ENCODE measurements at places on chromosomes 1 and 21. TPM values are rescaled to one million over a fixed set of nuclear protein-coding genes. Genes with fewer than 3 reads are reported as not detected.

GRCh38 chr1:229344139-229344538, 1.3 kb upstream of the CCSAP start:
- no peak for DNase-seq

GRCh38 chr1:7015022-7015421, 229.8 kb downstream of the CAMTA1 start:
- no peak for DNase-seq

- peak; percentile 60 for DNase-seq
These were observed 164.6 kb downstream of the ACTL8 start for GRCh38 chr1:17919525-17920439.

- DNase-seq = no peak
These were observed 103.5 kb downstream of the NPHP4 start for GRCh38 chr1:5888606-5889211.

KIF21B gene
- 3.0 TPM for polyA plus RNA-seq

DNA sequence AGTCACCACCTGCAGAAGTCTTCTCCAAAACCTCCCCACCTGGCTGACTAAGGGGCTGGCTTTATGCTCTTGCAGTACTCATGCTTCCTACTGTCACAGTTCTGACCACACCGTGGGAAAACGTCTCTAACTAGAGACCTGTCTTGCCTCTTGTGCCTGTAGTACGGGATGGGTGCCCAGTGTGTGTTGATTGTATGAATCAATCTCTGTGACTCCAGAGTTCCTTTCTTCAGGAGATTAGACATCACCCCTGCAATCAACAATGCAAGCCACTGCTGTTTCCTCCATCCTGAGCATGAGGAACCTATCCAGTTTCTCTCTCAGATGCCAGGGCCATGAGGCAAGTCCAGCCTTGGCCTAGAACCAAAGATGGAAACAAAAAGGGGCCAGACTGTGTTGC, 64.1 kb downstream of the LRRN2 start:
- DNase-seq = no peak

DNA sequence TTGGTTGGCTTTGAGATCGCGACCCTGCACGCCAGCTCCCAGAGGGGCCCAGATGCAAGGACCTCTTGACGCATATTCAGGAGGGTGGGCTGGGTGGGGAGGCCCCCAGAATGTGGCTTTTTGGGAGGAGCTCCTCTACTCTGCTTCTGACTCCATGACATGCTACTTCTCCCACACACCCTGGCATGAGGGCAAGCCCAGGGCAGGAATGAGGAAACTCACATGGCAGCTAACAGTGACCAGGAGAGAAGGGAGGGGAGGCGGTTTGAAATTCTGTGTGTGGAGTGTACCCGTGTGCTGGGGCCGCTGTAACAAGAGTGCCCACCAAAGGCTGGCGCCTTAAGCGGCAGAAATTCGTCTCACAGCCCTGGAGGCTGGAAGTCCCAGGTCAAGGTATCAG, 61.3 kb upstream of the GPR153 start:
- DNase-seq = no peak

- DNase-seq = no peak
These were observed 52.4 kb downstream of the PHC2 start for GRCh38 chr1:33378524-33378923.

DNA sequence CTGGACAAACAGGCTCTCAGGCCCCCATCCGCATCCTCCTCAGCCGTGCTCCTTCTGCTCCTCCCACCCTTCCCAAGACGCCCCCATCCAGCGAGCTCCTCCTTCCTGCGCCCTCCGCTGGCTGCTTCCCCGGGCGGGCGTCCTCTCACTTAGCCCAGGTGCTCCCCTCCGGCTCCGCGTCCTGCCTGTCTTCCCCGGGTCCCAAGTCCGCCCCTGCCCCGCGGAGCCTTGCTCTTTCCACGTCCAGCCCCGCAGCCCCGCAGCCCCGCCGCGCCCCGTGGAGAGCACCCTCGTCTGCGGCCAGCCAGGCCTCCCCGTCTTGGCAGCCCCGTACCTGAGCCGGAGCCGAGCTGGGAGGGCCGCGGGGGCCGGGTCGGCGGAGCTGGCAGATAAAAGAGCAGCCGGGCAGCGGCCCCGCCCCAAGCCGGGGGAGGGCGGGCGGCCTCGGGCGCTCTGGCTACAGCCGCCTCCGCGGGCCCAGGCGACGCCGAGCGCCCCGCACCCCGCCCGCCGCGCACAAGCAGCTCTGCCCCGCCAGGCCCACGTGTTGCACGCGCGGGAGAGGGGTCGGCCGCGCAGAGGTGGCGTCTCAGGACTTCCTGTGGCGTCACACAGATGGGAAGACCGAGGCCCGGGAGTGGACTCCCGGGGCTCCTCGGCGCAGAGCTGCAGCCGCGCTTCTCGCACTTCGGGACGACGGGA, at the start of gene PAQR7:
Gene PAQR7 (minus strand): TSS at position 555 of the 702 bp plus-strand sequence. CDS start 11,869 bp downstream, outside the sequence.
- DNase-seq = no peak

TRAF3IP3 gene
- polyA plus RNA-seq = 2.0 TPM

GRCh38 chr21:39082656-39083376, 100.4 kb downstream of the PSMG1 start:
- DNase-seq = no peak
